ENCODE measurements at places on chromosomes 12 and 14.

- no peak for DNase-seq
Observed at GRCh38 chr12:53577941-53578352, 48.2 kb downstream of the ATF7 start.

- DNase-seq, result no peak
Observed at GRCh38 chr14:36068777-36069534, 107.6 kb downstream of the PTCSC3 start.

- DNase-seq, result no peak
Observed at GRCh38 chr14:83988275-83988674, 1541.7 kb upstream of the FLRT2 start.

DNA sequence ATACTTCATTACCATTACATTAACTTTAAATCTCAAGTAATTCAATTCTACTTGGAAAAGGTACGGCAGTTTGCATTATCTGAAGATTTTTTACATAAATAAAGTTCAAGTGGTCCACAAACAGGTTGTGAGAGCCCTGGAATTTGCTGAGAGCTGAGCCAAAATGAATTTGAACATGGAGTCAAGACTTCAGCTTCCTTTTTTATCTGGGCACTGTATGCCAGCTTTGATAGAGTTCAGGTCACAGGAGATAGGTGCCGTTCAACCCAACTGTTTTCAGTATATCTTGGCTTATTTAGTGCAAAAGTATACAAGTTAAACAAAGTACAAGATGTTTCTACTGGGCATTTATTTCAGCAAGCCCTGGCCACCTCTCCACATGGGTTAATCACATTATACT is 28.8 kb downstream of the HNRNPC start:
- no peak for DNase-seq

- peak; percentile 74 for DNase-seq
Observed at GRCh38 chr14:21191809-21192446, 36.1 kb upstream of the OR5AU1 start.

DNA sequence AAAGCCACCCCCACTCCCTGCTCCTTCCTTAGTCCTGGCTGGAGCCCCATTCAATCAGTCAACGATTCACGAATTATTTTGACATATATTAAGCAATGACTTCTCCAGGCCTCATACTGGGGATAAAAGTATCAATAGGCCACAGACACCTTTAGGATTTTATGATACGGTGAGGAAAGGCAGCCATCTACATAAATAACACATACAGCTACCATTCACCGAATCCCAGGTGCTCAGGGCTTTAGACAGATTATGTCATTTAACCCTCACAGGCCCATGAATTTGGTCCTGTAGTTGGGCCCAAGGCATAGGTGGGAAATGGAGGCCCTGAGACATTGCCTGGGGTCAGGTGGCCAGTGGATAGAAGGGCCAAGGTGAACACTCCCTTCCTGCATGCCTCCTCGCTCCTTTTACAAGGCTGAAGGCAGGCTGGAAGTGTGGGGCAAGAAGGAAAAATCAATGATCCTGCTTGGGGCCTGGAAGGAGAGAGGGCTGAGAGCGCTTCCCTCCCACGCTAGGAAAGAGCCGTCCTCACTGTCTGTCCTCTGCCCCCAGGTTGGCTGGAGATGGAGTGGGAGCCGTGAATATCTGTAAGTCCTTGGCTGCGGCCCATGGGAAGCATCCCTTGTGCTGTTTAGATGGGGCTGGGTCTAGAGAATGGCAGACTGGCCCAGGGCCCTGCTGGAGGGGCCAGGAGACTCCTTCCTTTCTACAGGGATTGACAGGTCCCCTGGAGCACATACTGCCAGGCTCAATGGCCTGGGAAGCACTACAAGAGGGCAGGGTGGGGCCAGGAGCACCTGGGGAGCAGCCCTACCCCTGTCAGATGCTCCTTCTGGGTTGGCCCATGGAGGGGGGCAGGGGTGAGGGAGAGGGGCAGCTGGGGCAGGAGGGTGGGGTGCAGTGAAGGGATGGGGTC is 14.8 kb downstream of the KRT7 start:
- DNase-seq, result no peak

DNA sequence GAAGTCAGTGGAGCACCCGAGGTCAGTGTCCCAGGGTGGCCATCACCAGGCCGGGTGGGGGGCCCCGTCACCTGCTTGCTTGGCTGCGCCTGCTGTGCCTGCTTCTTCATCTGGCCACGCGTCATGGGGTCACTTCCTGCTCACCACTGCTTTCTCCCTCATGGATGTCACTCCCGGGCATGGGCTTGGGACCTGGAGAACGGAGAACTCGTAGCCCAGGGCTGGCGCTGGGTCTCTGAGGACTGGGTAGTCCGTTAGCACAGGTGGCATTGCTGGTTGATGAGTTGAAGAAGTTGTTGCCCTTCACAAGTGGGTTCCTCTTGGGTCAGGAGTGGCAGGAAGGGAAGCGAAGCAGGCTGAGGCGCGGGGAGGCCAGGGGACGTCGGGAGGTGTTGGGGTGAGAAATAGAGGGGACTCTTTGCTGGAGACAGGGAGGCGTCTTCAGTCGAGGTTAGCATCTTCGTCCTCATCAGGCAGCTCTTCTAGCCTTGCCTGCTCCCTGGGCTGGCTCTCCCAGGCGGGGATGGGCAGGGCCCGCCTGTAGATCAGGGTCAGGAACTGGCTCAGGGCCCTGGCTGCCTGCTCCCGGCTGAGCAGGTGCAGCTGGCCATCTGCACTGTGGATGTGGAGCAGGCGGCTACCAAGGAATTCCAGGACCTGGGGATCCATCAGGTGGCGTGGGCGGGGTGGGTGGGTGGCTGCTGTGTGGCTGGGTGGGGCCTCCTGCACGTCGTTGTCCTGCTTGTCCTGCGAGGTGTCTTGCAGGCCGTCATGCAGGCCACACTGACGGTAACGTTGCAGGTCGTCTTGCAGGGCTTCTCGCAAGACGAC is 23.0 kb downstream of the RTL1 start:
- DNase-seq, result no peak

- DNase-seq, result no peak
Observed at GRCh38 chr14:31449971-31450610, 7.2 kb downstream of the DTD2 start.

DNA sequence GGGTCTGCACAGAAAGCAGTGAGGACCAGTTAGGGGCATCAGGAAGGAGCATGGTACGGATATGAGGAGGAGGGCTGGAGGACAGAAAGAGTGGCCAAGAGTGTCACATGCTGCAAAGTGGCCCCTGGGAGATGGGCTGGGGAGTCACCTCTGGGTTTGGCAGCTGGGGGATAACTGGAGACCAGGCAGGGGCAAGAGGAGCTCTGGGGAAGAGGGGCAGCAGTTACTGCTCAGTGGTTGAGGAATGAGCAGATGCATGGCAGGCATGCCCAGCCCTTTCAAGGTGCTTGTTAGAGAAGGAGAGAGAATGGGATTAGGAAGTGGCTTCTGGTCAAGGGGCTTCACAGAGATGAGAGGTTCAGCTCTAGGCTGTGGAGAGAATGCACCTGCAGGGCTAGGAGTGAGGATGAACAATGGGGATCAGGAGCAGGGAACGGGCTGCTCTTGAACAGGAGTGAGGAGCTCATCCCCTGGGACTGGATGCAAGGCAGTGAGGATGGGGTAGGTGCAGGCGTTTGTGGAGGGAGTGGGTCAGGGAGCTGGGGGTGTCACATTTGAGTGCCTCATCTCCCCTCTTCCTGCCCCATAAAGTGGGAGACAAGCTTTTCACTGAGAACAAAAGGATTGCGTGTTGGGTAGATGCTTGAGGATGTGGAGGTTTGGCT is 127.5 kb downstream of the PAPOLA start:
- peak; percentile 5 for DNase-seq

- DNase-seq, result no peak
Observed at GRCh38 chr12:123655420-123655819, 15.5 kb upstream of the TCTN2 start.

DNA sequence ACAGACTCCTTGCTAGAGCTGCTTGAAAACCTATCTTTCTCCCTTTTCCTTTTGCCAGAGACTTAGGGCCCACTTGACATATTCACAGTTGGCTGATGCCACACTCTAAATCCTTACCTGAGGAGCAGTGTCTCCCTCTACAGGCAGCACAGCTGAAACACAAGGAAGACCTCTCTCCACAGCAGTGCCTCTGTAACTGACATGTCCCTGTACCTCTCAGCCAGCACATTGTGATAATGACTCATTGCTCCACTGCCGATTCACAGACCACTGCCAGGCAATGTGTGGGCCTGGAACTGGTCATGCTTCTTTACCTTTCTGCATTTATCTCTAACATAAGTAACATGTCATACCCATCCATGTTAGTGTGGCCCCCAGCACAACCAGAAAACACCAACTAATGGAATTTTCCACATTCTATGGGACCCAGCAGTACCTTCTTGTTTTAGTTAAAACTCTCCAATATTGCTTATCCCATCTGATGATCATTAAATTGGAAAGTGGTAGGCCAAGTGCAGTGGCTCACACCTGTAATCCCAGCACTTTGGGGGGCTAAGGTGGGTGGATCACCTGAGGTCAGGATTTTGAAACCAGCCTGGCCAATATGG is 56.5 kb downstream of the GTF2A1 start:
- DNase-seq, result peak; percentile 28

- no peak for DNase-seq
Observed at GRCh38 chr12:46486588-46486987, 114.0 kb upstream of the SLC38A2 start.

- DNase-seq, result no peak
Observed at GRCh38 chr12:76402259-76402658, 54.0 kb upstream of the BBS10 start.

- no peak for DNase-seq
Observed at GRCh38 chr12:19749906-19750574, 310.7 kb downstream of the AEBP2 start.

GRCh38 chr12:104626069-104626837 is 169.5 kb downstream of the CHST11 start:
- DNase-seq, result no peak

DNA sequence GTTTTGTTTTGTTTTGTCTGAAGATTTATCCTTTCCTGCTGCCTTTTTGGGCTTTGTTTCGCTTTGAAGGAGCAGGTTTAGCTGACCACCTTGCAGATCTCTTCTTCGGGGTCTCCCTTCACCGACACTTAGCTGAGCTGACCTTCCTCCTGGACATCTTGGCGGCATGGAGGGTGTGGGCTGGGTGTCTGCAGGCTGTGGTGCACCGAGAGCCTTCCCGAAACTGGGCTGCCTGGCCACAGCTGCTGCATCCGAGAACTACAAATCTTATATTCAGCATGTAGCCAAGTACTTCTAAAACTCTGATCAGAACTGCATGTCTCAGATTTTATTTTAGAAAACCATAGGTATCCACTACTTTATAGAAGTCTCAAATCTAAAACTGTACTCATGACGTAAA is 84.9 kb downstream of the PPFIBP1 start:
- DNase-seq, result no peak

- DNase-seq, result no peak
Observed at GRCh38 chr12:109201496-109201885, 85.1 kb downstream of the ACACB start.

DNA sequence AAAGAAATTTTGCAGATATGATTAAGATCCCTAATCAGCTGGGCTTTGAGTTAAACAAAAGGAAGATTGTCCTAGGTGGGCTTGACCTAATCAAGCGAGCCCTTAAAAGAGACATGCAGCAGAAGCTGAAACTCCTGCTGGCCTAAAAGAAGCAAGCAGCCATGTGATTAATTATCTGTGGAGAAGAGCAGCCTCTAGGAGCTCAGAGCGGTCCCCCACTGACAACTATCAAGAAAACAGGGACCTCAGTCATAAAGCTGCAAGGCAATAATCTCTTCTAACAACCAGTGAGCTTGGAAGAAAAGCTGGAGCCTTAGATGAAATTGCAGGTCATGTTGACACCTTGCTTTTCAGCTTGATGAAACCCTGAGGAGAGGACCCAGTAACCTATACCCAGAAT is 288.9 kb upstream of the CLEC14A start:
- no peak for DNase-seq

GRCh38 chr14:23171222-23171975 is 12.1 kb downstream of the SLC7A8 start:
- no peak for DNase-seq

DNA sequence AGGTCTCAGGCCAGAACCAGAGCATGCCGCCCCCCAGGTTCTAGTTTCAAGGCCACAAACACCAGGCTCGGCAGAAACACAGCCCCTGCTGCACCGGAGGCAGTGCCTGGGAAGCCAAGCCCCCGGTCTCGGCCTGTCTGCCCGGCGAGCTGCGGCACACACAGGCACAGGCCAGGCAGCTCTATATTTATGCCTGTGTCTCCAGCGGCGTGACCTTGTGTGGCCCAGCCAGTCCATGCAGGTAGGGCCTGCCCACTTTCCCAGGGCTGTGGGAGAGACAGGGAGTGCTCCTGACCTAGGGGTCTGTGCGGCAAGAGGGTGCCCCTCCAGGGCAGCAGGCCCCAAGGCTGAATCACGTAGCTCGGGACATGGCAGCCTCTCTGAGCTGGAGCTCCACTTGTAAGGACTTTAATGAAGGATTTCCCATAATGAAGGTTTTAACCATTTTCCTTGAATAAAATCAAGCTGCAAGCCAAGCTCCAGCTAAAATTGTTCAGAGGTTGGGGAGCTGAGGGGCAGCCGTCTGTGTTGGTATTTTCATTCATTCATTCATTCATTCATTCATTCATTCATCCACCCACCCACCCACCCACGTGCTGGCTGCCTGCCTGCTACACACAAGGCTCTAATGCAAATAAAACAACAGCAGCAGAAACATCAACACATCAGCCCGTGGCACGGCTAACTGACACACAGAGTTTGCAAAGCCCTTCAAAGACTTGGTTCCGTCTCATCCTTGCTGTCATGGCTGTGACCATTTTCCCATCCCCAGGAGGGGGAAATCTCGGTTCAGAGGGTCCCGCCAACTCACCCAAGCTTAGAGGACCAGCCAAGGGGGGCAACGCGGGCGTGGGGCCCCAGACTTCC is 92.0 kb downstream of the RFLNA start:
- DNase-seq, result no peak

DNA sequence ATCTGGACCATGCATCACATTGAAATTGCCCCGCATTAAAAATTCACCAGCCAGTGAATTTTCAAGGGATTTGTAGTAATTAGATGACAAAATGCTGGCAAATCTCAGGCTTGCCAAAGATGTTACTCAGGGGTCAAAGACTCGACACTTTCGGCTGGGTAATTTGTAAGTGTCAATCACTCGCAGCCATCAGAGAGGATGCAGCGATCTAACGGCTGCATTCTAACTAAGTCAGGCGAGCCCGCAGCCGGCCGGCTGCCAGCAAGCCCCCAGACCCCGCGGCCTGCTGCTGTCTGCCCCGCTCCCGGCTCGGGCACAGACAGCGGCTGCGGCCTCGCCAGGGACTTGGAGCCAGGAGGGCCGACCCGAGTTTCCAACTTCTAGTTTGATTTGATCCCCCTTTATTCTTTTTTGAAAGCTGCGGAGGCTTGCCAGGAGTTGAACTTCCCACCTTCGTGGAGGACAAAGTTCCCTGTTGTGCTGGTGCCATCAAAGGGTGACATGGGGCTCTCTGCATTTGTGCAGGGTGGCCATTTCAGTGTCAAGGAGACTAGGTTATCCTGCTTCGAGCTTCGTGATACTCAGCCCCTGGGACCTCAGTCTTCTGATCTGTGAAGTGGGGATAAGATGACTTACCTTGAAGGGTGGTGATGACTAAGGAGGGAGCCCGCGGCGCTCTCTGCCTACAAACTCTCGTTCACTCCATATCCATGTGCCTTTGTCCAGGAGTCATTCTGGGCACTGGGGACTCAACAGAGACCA is 169.9 kb downstream of the RBM19 start:
- no peak for DNase-seq

- peak; percentile 70 for DNase-seq
Observed at GRCh38 chr12:75848431-75848925, 183.1 kb downstream of the PHLDA1 start.

GRCh38 chr12:106840243-106840642 is 65.8 kb downstream of the RIC8B start:
- DNase-seq, result no peak
